ENCODE measurements at places on chromosomes 5 and 9.

DNA sequence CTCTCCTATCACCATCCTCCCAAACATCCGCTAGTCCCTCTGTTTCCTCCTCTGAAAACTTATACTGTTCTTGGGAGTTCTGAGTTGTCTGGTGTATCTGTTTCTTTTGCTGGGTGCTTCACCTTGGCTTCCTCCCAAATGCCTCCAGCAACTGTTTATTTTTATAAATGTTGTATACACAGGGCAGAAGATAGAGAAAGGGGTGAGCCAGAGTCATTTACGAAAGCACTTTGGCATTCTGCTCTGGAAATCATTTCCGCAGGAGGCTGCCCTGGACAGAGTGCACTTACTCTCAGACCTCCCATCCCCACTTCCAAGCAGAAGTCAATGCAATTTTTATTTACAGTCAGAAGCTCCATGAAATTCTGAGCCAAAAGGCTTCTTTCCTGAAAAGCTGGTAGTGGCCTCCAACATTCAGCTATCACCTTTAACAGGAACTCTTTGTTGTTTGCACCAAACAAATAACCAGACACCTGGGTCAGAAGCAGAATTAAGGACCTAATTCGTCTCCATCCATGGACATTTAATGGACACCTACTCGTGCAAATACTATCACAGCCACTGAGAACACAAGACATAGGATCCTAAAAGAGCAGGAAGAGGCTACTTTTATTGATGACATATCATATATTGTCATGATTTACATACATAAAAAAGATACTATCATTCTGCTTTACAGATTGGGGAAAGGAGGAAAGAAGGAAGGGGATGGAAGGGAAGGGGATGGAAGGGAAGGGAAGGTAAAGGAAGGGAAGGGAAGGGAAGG lies 229.5 kb upstream of the PAPPA start:
- DNase-seq: no peak

GRCh38 chr5:33867241-33867640 lies 24.5 kb downstream of the ADAMTS12 start:
- no peak for DNase-seq

- no peak for DNase-seq
Measured at GRCh38 chr5:76371960-76372322, 31.1 kb upstream of the IQGAP2 start.

DNA sequence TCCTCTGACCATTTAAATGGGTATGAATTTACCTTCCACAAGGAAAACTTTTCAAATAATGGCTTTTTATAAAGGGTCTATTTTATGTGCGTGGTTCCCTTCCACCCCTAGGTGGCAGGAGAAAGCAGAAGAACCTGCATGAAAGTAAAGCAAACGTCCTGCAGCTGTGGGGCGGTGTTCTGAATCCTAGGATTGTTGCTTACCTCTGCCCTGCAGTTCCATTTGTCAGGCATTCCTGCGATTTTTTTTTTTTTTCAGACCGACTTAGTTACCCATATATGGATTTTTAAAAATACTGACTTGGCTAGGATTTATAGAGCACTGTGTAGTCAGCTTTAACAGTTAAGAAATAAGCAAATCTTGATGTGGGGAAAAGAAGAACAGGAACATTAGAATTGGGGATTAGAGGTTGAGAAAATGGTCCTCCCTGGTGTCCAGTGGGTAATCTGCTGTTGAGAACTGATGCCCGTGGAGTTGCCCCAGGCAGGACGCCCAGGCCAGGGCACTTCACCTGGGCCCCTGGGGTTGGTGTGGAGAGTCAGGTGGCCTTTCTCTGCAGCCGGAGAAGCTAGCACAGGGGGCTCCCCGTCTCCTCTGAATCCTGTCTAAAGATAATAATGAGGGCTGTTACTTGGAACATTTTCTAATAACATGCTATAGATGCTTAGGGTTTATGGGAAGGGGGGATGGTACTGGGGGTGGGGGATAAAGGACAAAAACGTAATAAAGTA lies 30.4 kb upstream of the LTC4S start:
- DNase-seq: peak; percentile 10

DNA sequence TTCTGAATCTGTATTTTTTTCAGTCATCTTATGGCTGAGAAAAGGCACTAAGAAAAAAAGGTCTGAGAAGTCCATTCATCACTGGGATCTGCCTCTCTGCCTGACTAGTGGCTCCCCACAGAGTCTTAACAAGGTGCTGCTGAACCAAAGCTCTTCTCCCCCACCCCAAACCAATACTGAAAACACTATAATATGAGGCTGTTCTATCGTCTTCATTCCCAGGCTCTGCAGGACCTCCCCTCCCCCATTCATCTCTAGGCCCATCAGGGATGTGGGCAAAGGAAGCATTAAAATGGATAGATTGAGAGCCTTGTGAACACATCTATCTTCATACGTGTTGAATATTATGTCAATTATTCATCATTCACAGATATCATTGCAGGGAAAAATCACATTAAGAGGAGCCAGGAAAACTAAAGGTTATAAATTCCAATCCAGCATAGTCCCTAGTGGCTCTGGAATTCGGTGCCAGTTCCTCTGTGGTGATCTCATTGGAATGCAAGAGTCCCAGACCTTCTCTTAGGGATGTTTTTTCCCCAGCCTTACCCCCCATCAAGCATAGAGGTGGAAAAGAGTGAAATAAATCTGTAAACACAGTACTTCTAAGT lies 44.3 kb upstream of the GPR151 start:
- DNase-seq: no peak

- no peak for DNase-seq
Measured at GRCh38 chr9:3956081-3956671, 343.7 kb downstream of the GLIS3 start.

GRCh38 chr5:6043491-6044310 lies 334.6 kb downstream of the MED10 start:
- DNase-seq: no peak

GRCh38 chr5:168002116-168002515 lies 289.3 kb upstream of the WWC1 start:
- no peak for DNase-seq

DNA sequence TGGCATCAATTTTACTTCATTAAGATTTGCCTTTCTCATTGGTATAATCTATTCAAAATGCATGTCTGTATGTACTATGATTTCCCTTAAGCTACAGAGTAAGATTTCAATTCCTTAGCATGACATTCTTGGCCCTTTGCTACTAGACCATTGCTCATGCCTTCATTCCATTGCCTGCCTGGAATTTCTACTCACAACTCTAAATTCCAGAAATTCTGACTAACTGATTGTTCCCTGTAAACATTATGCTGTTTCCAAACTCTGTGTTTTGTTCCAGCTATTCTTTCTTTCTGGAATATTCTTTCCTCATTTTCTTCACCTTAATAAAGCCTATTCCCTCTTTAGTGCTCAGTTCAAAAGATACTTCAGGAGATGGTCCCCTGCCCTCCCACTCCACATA lies 568.8 kb upstream of the SEMA6A start:
- DNase-seq: no peak

DNA sequence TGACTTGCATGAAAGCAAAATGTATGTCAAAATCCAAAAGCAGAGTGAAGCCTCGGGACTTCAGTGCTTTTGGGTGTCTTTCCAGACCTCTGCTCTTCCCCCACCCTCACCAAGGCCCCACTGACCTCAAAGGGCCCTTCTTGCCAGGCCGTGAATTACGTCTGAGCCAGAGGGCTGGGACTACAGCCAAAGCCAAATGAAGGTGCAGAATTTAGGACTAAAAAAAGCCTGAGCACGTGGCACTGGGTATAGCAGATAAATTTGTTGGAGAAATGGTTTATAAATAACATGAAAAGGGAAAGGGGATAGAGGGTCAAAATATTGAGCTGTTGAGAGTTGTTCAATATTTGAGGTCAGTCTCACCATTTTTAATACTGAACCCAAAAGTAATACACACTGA lies 163.4 kb downstream of the GHR start:
- no peak for DNase-seq

DNA sequence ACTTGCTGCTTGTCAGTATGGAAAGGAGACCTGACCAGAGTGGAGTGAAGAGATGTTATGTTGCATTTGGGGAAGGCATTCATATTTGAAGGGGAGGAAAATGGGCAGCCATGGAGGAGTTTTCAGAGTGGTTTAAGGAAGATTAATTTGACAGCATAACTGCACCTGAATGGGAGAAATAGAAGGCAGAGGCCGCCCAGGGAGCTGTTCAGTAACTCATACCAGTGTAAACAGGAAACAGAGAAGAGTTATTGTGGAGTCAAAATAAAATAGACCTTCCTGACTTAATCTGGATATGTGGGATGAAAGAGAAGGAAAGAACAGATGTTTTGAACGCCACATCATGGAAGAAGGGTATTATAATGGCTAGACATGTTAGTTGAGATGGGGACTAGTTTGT lies 13.4 kb downstream of the SLC44A1 start:
- no peak for DNase-seq

DNA sequence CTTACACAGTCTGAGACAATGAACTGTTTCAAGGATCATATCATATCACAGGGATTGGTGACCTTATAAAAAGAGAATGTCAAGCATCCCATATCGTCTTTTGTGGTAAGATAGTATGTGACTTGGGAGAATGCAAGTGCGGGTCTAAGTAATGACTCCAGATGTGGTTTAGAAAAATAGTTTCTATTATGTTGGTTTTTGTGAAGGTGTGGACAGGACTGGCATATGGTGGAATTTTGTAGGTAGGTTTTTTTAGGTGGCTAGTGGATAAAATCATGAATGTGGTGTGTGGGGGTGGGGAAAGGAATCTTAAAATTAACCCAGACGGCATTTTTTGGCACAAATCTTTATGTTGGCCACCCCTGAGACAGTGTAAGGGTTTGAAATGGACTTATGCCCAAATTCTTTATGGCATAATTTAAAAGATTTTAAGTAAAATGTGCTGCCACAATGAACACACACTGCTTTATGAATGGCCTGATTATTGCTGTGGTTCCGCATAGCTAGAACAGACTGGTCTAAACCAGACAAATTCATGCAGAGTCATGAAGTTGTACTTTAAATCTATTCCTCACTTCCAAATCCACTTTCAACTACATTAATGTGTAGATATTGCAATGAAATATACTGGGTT lies 204.8 kb upstream of the HAPLN1 start:
- DNase-seq: no peak

DNA sequence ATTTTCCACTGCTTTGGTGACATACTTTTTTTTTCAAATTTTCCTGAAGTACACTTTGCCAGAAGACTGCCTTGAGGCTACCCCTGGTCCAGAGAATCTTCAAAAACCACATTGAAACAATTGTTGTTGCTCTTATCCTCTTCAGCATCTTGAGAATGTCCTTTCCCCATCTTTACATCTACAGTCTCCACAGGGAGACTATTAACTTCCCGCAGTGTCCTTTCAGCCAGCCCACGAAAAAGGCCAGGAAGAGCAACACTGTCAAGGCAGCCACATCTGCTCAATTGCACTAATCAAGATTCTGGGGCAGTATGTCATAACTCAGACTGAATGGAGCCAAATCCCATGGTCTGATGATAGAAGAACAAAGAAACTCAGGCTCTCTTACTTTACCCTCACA lies 148.3 kb downstream of the ENC1 start:
- no peak for DNase-seq
